Stimulated activated CD4-positive, alpha-beta T cell treated with anti-CD3 and anti-CD28 coated beads, TNF-alpha, amount 100 ng/mL, for 4 hours (primary cell): ENCODE measurements at places on chromosomes 16 and 17.

DNA sequence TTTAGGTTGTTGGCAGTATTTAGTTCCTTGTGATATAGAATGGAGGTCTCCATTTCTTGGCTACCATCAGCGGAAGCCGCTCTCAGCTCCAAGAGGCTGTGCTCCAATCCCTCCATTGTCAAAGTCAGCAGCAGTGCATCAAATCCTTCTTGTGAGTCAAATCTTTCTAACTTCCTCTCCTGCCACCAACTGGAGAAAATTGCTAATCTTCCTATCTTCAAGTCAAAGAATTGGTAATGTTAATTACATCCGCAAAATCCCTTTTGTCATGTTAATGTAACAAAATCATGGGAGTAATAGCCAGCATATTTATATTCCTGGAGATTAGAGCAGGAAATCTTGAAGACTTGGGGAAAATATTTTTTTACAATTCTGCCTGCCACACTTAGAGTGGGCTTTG, 436.4 kb upstream of the DYNLRB2 start:
- no peak for DNase-seq

DNA sequence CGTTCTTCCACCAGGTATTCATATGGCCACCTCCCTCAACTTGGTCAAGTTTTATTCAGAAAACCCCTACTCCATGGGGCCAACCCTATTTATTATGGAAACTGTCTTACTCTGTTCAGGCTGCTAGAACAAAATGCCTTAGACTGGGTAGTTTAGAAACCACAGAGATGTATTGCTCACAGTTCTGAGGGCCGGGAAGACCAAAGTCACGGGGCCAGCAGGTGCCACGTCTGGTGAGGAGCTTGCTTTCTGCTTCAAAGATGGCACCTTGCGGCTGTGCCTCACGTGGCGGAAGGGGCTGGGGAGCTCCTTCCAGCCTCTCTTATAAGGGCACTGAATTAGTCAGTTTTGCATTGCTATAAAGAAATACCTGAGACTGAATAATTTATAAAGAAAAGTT, 74.3 kb downstream of the AXIN2 start:
- no peak for DNase-seq

- no peak for DNase-seq
Measured at GRCh38 chr17:2695961-2696760, 15.4 kb downstream of the CLUH start.

DNA sequence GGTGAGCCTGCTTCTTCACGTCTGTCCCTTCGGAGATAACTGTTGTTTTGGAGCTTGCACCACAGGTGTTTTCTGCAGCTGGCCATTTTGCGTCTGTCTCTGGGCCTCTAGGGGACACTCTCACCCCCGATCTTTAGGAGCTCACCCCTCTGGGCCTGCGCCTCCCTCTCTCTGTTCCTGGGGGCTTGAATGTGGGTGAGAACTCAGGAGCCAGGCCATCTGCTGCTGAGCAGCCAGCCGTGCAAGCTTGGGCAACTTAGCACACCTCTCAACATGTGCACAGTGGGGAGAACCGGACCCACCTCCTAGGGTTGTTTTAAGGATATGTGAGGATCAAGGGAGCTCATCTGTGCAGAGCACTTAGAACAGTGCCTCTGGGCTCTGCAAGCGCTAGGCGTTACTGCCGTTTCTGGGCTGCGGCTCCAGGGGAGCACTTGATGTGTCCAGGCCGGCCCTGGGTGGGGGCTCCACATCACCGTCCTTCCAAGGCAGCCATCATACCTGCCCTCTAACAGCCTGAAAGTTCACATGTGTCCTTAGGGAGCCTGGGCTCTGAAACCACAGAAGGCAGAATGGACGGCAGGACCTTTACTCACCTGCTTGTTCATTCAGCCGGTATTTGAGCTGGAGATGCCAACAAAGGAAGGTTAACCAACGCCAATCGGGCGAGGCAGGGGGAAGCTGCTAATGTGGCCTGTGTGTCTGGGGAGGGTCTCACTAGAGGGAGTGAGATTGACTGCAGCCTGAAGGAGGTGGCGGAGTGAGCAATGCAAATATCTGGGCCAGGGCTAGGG, 66.3 kb downstream of the MRC2 start:
- DNase-seq, result no peak

- no peak for DNase-seq
Measured at GRCh38 chr17:41521574-41522261, 3.0 kb upstream of the KRT15 start.

- no peak for DNase-seq
Measured at GRCh38 chr16:50942143-50942542, 200.3 kb downstream of the CYLD start.

DNA sequence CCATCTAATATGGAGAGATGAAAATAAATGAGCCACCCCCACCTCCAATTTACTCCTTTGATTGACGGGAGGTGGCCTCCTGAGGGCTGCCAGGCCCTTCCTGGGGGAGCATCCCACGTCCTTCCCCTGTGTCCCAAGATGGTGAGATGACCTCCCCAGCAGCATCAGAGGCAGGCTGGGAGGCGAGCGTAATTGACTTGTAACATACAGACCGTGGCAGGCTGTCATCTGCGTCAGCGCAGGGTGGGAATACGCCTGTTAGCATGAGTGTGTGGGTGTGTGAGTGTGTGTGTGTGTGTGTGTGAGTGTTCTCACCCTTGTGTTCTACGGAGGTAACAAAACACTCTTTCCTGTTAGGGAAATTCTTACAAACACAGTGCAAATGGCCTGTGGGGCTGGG, 156.9 kb upstream of the CIBAR2 start:
- DNase-seq, result no peak

DNA sequence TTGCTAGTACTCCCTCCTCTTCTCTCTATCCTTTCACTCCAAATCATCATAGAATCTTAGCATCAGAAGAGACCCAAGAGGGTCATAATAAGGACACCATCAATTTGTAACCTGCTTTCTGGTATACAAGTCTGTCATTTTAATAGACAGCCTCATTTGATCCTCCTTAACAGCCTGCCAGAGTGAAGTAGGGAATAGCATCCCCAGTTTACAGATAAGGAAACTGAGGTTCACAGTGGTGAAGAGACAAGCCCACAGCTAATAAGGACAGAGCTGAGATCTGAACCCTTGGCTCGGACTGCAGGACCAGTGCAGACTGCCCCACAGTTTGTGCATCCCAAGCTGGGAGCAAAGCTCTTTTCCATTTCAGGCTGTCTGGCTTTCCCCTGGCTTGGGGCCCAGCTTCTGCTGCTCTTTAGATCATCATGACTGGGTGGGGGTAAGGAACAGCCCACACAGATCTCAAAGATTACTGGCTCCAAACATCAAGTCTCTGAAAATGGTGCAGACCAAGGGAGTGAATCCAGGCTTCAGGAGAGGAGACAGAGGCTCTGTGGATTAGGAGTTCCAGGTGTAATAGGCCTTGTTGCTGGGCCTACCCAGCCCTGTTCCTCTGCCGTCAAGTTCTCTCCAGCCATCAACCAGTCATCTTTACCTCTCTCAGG, 10.3 kb upstream of the IGFBP4 start:
- DNase-seq, result no peak

GRCh38 chr16:54545854-54546511, 259.4 kb upstream of the IRX3 start:
- no peak for DNase-seq

- DNase-seq, result no peak
Measured at GRCh38 chr17:19958023-19958422, 19.6 kb downstream of the AKAP10 start.

DNA sequence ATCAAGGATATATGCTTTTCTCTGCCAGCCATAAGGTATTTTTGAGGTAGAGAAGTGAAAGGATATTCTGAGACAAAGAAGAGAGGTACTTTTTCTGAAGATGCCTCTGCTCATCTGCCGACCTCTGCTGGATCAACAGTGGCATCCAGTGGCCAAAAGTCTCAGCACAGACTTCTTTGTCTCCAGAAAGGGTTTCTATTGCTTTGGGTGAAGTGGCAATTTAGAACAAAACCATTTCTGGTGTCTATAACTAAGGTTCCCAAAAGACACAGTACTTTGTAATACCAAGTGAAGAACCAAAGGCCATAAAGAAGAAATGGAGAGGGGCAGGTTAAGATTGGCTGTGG, 155.2 kb upstream of the C17orf78 start:
- DNase-seq, result no peak

- no peak for DNase-seq
Measured at GRCh38 chr17:34177642-34178041, 77.4 kb upstream of the CCL2 start.

GRCh38 chr16:79640513-79641360, 40.2 kb upstream of the MAF start:
- DNase-seq, result no peak
